Activated CD8-positive, alpha-beta memory T cell treated with anti-CD3 and anti-CD28 coated beads for 4 hours (primary cell): ENCODE measurements at places on chromosomes 6 and 20.

DNA sequence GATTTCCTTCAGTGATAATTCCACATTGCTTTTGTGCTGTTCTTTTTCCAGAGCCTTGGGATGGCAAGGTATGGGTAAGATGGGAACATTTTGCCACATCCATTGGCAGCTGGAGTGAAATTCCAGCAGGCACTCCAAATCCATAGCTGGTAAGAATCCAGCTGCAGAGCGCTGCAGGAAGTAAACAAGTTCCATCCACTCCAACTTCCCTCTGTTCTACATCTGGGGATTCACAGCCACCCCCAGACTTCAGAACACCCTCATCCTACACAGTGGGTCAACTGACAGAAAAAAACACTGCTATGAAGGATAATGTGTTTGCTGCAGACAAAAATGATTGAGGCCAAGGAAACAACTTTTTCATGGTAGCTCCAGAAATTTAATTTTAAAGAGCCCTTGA is 747.8 kb downstream of the MAFB start:
- DNase-seq: no peak

- no peak for DNase-seq
Measured at GRCh38 chr6:129321303-129321702, 388.7 kb downstream of the ARHGAP18 start.

DNA sequence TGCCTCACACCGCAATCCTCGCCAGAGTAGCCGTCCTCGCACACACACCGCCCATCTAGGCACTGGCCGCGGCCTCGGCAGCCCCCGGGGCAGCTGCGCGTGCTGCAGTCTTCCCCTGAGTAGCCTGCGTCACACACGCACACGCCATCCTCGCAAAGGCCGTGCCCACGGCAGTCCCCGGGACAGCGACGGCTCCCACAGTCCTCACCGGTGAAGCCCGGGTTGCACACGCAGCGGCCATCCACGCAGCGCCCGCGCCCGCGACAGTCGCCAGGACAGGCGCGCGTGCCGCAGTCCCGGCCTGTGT is 13.1 kb downstream of the TNXB start:
- no peak for DNase-seq

GRCh38 chr20:9348747-9349146 is 165.6 kb upstream of the LAMP5 start:
- DNase-seq: no peak

DNA sequence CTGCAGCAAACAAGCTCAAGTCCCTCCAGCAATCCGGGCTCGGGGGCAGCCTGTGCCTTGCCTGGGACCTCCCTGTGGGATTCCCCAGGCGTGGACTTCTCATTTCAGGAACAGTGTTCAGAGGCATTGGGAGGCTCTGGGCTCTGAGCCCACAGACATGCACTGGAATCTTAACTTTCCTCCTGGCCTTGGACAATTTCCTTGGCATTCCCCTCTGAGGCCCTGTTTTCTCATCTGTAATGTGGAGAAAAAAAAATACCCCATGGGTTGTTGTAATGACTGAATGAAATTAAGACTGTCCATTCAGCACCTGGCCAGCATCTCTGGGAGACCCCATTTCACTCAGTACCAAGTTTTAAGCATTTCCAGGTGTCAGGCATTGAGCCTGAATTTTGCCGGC is 17.6 kb downstream of the BPIFB4 start:
- no peak for DNase-seq

DNA sequence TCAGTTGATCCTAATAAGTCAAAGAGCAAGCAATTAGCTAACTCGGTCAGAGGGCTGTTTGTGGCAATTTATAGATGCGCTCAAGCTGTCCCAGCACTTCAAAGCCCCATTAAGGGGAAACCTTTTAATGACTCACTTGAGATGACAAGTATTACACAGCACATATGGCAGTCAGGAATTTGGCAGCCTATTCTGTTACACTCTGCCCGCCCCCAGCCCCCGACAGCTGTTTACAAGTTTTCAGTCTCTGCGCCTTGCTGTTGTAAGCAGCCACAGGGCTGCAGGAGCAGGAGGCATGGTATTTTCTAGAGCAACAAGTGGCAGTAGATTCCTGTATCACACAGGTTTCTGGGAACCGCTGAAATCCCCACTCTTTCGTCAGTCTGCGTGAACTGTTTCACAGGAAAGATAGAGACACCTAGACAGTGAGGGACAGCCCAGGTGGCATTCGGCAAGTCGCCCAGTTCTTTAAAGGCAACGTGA is 263.0 kb downstream of the FOXC1 start:
- no peak for DNase-seq

DNA sequence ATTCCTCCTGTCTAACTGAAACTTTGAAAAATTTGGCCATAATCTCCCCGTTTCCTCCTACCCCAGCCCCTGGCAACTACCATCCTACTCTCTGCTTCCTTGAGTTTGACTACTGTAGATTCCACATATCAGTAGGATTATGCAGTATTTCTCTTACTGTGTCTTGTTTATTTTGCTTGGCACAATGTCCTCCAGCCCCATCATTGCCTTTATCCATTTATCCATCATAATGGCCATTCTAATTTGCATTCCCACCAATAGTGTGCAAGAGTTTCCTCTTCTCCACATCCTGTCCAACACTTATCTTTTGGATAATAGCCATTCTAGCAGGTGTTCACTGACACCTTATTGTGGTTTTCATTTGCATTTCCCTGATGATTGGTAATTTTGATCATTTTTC is 202.3 kb downstream of the THBS2 start:
- DNase-seq: no peak

GRCh38 chr20:61661025-61661424 is 404.7 kb downstream of the TAF4 start:
- DNase-seq: no peak

- DNase-seq: no peak
Measured at GRCh38 chr6:47307362-47308197, 2.1 kb downstream of the TNFRSF21 start.

GRCh38 chr6:69846770-69847491 is 19.4 kb upstream of the COL19A1 start:
- DNase-seq: no peak

DNA sequence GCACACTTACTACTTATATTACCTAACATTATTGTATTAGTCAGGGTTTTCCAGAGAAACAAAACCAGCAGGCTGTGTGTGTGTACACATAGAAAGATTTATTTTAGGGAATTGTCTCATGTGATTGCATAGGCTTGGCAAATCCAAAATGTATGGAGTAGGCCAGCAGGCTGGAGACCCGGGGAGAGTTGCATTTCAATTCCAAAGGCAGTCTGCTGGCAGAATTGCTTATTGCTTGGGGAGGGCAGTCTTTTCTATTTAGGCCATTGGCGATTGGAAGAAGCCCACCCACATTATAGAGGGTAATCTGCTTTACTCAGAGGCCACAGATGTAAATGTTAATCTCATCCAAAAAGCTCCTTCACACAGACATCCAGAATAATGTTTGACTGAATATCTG is 157.0 kb downstream of the ADGRG6 start:
- no peak for DNase-seq

DNA sequence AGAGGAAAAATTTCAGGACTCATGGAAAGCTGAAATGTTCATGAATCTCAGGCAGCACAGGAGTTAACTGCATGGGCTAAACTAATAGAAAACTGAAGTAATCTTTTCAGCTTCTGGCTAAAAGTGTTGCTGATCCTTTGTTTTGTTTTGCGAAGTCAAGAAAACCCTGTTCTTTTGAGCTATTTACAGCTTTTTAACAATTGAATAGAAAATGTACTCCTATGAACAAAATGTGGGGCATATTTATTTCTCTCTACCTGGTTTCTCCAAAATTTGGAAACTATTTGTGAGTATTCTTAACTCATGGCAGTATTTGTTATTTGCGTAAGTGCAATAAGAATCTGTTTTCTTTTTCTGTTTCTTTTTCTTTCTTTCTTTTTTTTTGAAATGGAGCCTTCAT is 818.8 kb upstream of the CITED2 start:
- DNase-seq: no peak

- DNase-seq: no peak
Measured at GRCh38 chr20:53948383-53949318, 121.7 kb downstream of the BCAS1 start.

GRCh38 chr20:14193885-14194284 is 143.5 kb downstream of the FLRT3 start:
- DNase-seq: no peak

- no peak for DNase-seq
Measured at GRCh38 chr20:62900692-62901584, 25.4 kb downstream of the DIDO1 start.

DNA sequence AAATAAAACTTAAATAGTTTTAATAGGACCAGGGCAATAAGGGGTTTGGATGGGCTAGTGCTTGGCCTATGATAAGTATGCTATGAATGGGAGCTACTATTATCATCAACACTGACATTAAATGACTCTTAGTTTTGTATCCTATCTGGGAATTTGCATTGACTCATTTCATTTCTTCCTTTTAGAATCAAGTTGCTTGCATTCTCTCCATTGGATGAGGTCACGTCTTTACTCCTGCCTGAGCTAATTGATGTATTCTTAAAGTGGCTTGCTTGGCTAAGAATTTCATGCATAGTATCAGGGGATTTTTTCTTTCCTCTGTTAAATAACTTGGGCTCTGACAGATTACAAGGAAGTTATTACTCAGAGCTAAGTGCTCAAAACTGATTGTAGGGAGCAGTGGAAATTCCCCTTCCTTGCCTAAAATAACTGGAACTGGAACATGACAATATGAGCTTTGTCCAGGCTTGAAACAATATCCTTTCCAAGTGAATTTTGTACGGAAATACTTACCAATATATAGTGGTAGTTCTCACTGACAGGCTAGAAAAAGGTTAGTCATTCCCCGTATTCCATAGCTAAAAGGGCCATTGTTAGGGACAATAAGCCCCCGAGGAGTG is 169.9 kb downstream of the BCAS1 start:
- DNase-seq: no peak

GRCh38 chr20:1345030-1345755 is 16.3 kb upstream of the SDCBP2 start:
- no peak for DNase-seq

GRCh38 chr6:338815-339262 is 46.6 kb downstream of the DUSP22 start:
- no peak for DNase-seq

GRCh38 chr6:105920071-105920470 is 166.1 kb upstream of the PRDM1 start:
- no peak for DNase-seq

DNA sequence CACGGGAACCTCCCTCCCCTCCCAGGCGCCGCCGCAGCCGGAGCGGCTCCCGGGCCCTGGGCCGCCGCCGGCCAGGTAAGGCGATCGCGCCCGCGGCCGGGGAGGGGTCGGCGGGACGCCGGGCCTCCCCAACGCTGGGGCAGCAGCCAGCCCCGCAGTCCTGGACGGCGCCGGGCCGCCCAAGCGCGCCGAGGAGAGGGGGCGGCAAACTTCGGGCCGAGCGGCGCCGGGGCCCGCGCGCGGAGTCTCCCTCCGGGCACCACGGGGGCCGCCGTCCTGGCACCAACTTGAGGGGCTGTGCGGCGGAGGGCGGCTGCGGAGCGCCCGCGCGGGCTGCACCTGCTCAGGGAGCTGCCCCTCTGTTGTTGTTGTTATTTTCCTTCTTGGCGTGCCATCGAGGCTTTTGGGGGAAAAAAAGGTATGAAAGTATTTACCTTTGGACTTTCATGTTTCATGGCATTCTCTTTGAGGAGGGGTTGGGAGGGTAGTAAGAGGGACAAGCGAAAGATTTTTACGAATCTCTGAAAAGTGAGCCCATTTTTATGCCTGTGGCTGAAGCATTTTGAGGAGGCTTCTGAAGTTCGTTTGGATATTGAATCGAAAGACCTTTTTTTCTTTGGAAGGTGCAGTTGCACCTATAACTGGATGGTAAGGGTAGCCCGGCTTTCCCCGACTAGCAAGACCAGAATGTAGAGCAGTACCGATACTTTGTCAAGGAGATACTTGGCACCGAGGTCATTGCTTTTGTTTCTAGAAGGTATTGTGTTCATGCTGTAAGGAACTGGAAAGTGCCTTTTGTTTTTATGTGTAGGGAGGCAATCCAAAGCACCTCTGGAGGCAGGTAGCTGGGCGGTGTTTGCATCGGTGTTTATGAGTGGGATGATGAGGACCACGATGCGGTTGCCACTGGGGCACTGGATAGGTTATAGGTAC is at the start of gene RNF182:
Gene RNF182, plus strand, starts transcription at position 4 of the 933 bp plus-strand sequence. CDS start 52,168 bp downstream, outside the sequence.
- no peak for DNase-seq

DNA sequence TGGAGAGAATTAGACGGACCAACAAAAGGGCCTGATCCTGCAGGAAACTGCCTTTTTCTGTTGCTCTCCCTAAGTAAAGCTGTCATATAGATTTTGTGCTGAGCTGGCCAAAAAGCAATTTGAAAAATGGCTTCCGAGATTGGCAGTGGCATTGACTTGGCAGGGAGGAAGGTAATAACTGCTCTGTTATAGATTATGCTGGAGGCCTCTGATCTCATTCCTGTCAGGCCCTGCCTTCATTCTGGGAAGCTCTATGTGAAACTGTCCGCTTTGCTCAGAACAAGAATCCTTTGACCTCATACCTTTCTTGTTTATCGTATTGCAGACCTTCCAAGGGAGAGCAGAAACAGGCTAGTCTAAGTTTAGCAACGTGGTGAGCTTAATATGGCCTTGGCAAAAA is 234.4 kb downstream of the PHACTR1 start:
- no peak for DNase-seq

GRCh38 chr20:39829256-39829655 is 859.8 kb downstream of the MAFB start:
- no peak for DNase-seq

DNA sequence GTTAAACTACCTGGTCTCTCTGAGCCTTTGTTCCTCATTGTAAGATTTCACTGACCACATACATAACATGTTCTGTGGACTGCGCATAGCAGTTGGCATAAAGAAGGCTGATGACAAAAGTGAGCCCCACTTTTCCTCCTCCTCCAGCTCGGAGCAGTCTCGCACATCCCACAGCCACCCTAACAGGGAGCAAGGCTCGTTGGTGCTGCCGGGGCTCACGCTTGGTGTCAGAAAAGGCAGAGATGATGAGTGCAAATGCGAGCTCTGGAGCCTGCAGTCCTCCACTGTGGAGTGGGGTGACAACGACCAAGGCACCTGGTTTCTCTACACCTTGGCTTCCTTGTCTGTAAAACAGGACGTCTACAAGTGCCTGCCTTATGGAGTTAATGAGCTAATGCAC is 9.7 kb downstream of the TGM3 start:
- no peak for DNase-seq

- DNase-seq: no peak
Measured at GRCh38 chr6:129923530-129924250, 62.6 kb upstream of the TMEM244 start.

- no peak for DNase-seq
Measured at GRCh38 chr6:39847221-39847620, 55.0 kb downstream of the DAAM2 start.
